Activated CD4-positive, alpha-beta T cell treated with anti-CD3 and anti-CD28 coated beads, Interleukin-2, amount 10 ng/mL, durations not matched to agents 24 days and 14 days (primary cell): ENCODE measurements at places on chromosomes 4 and X. TPM values are rescaled to one million over a fixed set of nuclear protein-coding genes. Genes with fewer than 3 reads are reported as not detected.

CD38 gene
- total RNA-seq: 89.6 and 103 TPM in 2 replicates

TMEM192 gene
- 10.0 and 11.0 TPM in 2 replicates for total RNA-seq

LRIT3 gene
- 0.09 TPM in 1 of 2 replicates, not detected in the other for total RNA-seq

LSM6 gene
- 60.4 and 60.7 TPM in 2 replicates for total RNA-seq

MAB21L2 gene
- total RNA-seq: not detected in 2 replicates

CCDC149 gene
- not detected in 2 replicates for total RNA-seq

HS6ST2 gene
- 0.78 and 1.2 TPM in 2 replicates for total RNA-seq

AFAP1 gene
- total RNA-seq: 37.6 and 40.8 TPM in 2 replicates

HSFX3 gene
- not detected in 2 replicates for total RNA-seq

SPANXD gene
- not detected in 2 replicates for total RNA-seq

SLC38A5 gene
- 195 and 210 TPM in 2 replicates for total RNA-seq

GIMD1 gene
- total RNA-seq: not detected in 2 replicates

NEIL3 gene
- 15.5 and 17.0 TPM in 2 replicates for total RNA-seq

PAK3 gene
- 0.07 and 0.30 TPM in 2 replicates for total RNA-seq

SPIN2A gene
- 0.66 and 1.0 TPM in 2 replicates for total RNA-seq

ITIH6 gene
- not detected in 2 replicates for total RNA-seq

DCAF8L2 gene
- total RNA-seq: not detected in 2 replicates

SPANXA1 gene
- total RNA-seq: not detected in 2 replicates

MAOA gene
- 1.8 and 2.0 TPM in 2 replicates for total RNA-seq

SLC9B1 gene
- 0.23 and 0.47 TPM in 2 replicates for total RNA-seq

FAM53A gene
- 3.5 and 4.0 TPM in 2 replicates for total RNA-seq

DDIT4L gene
- total RNA-seq: 0.56 and 0.76 TPM in 2 replicates

SUPT20HL1 gene
- total RNA-seq: not detected in 2 replicates

IL2RG gene
- 337 and 348 TPM in 2 replicates for total RNA-seq

ATP1B4 gene
- not detected in 2 replicates for total RNA-seq

CUL4B gene
- total RNA-seq: 30.4 and 30.5 TPM in 2 replicates
